ENCODE measurements at places on chromosomes 5 and 9.

GRCh38 chr9:88653406-88653805 is 118.4 kb downstream of the NXNL2 start:
- no peak for DNase-seq

DNA sequence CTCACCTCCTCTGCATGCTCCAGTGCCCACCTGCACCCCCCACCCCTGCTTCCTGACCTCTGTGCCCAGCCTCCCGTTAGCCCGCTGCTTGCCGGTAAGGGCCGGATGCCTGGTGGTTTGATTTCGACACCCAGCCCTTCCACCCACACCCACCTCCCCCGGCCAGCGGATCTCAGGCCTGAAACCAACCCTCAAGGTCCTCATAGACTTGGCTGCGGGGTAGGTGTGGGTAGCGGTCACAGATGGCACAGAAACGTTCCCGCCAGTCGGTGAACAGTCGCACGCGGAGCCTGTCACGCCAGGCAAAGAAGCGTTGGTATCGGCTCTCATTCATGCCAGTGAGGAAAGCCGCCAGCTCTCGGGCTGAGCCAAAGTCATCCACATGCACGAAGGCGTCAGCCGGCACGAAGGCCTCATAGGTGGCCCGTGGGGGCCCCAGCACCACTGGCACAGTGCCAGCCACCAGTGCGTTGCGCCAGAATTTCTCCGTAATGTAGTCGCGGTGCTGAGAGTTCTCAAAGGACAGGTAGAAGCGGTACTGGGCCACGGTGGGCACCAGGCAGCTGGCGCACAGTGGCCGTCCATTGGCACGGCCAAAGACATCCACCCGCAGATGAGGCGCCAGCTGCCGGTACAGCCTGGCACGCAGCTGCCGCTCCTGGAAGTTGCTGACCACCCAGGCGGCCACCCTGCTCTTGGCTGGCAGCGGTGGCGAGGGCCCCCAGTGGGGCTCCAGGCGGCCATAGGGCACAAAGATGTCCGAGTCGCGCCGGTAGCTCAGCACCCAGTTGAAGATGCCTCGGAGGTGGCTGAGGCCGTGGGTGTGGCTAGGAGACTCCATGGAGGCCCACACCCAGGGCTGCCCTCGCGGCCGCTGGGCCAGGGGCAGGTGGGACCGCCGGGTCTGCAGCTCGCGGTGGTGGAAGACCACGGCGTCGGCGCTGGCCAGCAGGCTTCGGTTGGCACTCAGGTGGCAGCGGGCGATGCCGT is 1.1 kb downstream of the FUT7 start:
- no peak for DNase-seq

- no peak for DNase-seq
Observed at GRCh38 chr5:131571669-131572168, 63.3 kb downstream of the RAPGEF6 start.

DNA sequence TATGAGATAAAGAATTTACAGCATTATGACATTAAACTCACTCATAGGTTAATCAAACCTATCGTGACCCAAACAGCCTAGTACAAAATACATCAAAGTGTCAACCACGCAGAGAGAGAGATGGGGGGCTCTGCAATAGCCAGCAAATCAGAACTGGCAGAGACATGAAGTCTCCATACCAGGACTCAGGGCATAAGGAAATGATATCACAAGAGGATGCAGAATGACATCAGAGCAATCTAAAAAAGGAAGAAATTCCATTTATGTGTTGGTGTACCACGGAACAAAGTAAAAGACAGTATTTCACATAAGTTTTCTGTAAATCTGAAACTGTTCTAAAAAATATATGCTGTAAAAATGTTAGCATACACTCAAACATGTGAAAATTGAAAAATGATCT is 24.6 kb downstream of the BICD2 start:
- DNase-seq = no peak

- DNase-seq = no peak
Observed at GRCh38 chr5:167513381-167513780, 778.1 kb upstream of the WWC1 start.

- no peak for DNase-seq
Observed at GRCh38 chr5:10595672-10596309, 31.9 kb downstream of the ANKRD33B start.

- DNase-seq = no peak
Observed at GRCh38 chr5:138989720-138990119, 114.6 kb upstream of the LRRTM2 start.

- DNase-seq = no peak
Observed at GRCh38 chr5:91955610-91956009, 572.5 kb upstream of the ARRDC3 start.

DNA sequence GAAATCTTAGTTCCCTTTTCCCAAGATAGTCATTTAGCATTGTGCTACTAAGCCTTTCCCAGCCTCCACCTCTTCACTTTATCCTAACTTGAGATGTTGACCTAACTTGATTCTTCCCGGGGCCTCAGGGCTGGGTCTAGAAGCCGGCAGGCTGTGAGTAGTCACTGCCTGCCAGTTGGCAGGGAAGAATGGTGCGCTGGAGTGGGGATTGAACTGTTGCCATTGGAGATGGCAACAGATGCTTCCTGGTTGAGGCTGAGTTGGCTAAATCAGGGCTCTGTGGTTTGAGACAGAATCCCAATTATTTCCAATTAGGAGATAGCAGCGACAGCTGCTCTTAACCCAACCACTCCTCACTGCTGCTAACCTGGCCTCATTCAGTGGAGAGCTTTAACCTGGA is 343.1 kb downstream of the BRINP1 start:
- no peak for DNase-seq

DNA sequence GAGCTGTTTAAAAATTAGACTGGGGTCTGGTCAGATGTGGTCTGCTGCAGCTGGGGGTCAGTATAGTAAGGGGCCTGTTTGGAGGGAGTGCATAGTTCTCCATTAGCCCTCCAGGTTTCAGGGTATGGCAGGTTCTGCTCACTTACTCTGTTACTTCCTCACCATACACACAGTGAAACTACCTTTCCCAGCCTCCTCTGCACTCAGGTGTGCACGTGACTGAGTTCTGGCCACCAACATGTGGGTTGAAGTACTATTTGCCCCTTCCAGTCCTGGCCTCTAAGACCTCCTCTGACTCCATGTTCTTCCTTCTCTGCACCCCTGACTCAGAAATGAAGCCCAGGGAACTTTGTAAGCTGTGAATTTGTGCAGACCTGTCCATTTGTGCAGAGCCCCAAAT is 190.5 kb upstream of the CLINT1 start:
- no peak for DNase-seq

Data from GM10248 (cell line).